Adrenal gland (tissue), 19 donors: ENCODE measurements at places on chromosomes 1 and 21. TPM values are rescaled to one million over a fixed set of nuclear protein-coding genes. Genes with fewer than 3 reads are reported as not detected.

DNA sequence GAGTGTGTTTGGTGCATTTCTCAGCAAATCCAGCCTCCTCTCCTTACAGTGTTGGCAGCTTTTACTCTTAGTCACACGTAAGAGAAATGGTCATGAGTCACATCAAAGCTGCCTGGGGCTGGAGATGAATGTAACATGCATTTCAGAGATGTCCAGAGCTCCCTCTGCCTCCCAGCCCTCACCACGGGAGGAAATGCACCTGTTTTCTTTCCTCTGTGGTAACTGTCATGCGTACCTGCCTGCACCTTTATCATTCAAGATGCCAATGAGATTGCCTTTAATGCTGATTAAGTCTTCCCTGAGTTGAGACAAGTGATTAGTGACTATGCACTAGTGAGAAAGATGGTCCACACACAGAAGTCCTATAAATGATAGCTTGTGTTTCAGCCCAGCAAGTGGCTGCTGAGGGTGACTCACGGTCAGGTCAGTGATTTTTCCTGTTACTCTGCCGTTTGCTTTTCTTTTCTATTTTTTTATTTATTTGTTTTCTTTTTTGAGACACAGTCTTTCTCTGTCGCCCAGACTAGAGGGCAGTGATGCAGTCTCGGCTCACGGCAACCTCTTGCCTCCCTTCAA, 277.3 kb upstream of the FMN2 start:
- DNase-seq, result peak; percentile 73

LINGO4 gene
- polyA plus RNA-seq, result 0.56 TPM

DNA sequence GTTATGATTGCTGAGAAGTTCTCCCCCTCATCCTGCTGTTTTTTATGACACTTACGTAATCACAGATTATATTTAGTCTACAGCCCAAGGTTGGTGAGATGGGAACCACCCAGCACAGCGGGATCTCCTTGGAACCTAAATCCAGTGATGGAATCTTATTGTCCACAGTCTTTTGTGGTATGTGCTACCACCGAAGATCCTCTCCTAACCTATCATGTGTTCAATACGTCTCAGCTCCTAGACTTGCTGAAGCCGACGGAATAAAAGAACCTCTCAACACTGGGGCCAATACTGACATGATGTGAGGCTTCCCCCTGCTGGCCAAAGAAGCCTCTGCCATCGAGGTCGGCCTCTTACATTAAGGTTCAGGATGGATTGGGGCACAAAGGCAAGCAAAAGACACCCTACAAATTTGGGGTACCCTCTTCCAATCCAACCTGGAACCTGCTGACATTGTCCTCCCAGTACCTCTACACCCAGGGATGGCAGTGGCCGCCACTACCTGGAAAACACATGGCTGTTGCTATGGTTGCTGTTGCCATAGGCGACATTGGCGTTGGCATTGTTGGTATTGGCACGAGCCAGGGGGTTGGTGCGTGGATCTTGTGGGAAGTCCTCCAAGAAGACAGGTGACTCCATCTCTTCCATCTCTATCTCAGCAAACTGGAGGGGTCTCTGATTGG, 19.4 kb upstream of the KIF21B start:
- peak; percentile 58 for DNase-seq

GRCh38 chr1:207336559-207337467, 15.3 kb downstream of the CD55 start:
- no peak for DNase-seq

DNA sequence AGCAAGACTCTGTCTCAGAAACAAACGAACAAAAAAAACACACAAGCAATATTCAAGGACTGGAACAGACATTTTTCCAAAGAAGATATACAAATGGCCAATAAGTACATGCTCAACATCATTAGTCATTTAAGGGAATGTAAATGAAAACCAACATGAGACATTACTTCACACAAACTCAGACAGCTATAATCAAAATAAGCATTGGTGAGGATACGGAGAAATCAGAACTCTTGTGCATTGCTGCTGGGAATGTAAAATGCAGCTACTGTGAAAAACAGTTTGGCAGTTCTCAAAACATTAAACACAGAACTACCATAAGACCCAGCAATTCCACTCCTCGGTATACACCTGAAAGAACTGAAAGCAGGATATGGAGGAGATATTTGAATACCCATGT, 15.4 kb downstream of the NOL9 start:
- DNase-seq, result no peak

PLA2G2D gene
- not detected for polyA plus RNA-seq
